CD4-positive, alpha-beta T cell treated with Interferon gamma for 1 hour (primary cell): ENCODE measurements at places on chromosomes 6 and 20.

- no peak for DNase-seq
Observed at GRCh38 chr20:19083136-19083621, 129.3 kb upstream of the SLC24A3 start.

DNA sequence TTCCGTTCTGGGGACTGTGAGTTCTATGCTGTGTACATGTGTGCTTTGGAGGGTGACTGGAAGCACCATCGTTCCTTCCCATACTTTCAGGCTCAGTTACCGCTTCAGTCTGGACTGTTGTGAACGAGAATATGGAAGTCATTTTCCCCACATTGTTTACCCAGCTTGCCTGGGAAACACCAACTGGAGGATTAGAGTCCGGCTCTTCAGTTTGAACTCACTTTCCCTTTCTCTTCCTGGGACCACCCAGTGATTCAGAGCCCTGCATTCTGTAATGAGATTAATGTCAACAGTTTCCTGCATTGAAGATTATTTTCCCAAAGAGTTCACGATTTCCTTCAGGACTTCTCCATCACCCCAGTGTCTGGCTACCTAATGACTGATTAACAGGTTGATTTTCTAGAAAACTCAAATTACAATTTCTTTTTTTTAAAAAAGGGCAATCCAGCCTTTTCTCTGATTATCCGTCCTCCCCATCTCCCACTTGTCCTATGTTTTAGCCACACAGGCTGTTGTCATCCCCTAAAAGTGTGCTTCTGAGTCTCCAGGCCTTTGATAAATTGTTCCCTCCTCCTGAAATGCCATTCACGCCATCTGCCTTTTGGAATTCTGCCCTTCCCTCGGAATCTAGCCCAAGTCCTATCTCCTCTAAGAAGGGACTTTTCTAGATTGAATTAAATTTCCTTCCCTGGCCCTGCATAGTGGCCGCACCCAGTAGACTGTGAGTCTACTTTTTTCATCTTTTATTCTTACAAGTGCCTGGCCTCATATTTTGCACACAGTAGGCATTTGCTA, 3.3 kb upstream of the TAGAP start:
- DNase-seq, result no peak

DNA sequence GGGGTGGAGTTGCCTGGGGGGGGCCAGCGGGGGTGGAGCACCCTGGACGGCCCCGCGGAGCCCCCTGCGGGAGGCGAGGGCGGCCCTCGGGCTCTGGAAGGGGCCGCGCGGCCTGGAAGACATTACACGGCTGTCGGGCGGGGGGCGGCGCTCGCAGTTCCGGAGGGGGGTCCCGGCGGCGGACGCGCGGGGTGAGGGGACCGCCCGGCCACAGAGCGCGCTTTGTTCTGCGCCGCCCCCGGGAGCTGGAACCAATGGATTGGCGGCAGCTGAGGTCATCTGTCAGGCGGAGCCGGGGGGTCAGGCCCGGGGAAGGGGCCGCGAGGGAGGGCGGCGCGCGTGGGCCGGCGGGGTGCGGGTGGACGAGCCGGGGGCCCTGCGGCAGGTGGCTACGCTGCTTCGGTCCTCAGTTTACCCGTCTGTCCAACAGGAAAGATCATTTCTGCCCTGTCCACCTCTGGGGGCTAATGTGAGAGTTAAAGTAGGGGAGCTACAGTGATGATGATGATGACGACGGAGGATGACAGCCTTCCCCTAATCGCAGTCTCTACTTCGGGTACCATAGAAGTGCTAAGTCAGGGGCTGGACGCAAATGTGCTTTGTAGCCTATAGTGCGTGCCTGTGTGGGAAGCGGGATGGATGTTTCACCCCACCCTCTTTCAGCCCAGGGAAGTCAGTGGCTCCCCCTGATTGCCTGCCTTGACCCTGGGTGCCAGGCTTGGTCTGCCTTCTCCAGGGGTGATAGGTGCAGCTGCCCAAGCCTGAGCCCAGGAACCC, 10.4 kb downstream of the SRXN1 start:
- no peak for DNase-seq

- no peak for DNase-seq
Observed at GRCh38 chr6:128351255-128351514, 169.2 kb downstream of the PTPRK start.

GRCh38 chr6:96853083-96853482, 15.8 kb upstream of the GPR63 start:
- DNase-seq, result no peak

DNA sequence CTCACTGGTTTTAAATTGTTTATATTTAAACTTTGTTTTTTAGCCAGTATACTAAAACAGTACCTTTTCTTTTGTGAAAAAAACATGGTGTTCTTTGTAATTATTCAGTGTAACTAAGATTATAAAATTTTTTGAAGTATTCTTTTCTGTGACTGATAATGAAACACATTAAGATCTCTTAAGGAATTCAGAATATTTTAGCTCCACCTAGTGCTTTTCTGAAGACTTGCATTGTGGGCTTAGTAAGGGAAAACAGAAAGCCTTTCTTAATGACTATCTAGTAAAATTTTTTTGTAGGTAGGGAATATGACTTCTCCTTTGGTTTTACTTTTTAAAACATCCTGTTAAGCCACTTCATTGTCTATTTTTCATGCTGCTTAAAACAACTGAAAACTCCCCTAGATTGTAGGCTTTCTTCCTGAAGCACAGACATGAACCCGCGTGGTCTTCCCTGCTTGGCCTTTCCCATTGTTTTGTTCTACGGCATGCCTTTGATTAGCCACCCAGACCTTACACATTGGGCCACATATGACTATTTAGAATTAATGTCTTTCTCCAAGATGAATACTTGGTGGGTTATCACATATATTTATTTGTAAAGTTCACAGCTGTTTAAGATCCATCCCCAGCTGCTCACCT, 72.1 kb downstream of the AFDN start:
- no peak for DNase-seq

GRCh38 chr6:129140526-129140925, 257.6 kb downstream of the LAMA2 start:
- DNase-seq, result no peak

DNA sequence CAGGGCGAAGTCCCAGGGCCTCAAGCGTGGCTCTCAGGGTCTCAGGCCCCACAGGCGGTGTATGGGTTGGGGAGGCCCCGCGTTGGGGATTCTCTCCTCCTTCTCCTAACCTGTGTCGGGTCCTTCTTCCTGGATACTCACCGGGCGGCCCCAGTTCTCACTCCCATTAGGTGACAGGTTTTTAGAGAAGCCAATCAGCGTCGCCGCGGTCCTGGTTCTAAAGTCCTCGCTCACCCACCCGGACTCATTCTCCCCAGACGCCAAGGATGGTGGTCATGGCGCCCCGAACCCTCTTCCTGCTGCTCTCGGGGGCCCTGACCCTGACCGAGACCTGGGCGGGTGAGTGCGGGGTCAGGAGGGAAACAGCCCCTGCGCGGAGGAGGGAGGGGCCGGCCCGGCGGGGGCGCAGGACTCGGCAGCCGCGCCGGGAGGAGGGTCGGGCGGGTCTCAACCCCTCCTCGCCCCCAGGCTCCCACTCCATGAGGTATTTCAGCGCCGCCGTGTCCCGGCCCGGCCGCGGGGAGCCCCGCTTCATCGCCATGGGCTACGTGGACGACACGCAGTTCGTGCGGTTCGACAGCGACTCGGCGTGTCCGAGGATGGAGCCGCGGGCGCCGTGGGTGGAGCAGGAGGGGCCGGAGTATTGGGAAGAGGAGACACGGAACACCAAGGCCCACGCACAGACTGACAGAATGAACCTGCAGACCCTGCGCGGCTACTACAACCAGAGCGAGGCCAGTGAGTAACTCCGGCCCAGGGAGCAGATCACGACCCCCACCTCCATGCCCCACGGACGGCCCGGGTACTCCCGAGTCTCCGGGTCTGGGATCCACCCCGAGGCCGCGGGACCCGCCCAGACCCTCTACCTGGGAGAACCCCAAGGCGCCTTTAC, at the start of gene HLA-G:
HLA-G (plus strand) TSS at position 247 of the 892 bp plus-strand sequence; CDS start at position 267, 20 bp downstream.
- no peak for DNase-seq

GRCh38 chr20:44208165-44208564, 2.4 kb downstream of the OSER1 start:
- DNase-seq, result no peak

- DNase-seq, result no peak
Observed at GRCh38 chr6:125491860-125492618, 190.3 kb upstream of the HDDC2 start.

DNA sequence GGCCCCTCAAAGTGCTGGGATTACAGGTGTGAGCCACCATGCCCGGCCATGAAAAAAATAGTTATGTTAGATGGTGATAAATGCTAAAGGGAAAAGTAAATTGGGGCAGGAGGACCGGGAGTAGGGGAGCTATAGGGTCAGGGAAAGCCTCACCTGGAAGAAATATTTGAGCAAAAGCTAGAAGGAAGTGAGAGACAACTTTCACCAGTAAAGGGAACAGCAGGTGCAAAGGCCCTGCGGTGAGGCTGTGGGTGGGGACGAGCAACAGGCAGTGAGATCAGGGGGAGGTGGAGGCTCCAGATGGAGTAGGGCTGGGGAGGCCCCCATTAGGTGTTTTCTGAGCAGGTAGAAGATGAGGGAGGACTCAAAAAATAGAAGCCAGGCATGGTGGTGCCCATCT, 16.0 kb downstream of the BCAS4 start:
- DNase-seq, result no peak

DNA sequence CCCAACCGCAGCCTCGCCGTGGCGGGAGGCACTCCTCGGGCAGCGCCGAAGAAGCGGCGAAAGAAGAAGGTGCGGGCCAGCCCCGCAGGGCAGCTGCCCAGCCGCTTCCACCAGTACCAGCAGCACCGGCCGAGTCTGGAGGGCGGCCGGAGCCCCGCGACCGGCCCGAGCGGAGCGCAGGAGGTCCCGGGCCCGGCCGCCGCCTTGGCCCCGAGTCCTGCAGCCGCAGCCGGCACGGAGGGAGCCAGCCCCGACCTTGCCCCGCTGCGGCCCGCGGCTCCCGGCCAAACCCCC, 525 bp downstream of the PNRC1 start:
- no peak for DNase-seq

- no peak for DNase-seq
Observed at GRCh38 chr6:8027965-8028651, 36.1 kb downstream of the BLOC1S5 start.

GRCh38 chr6:113148566-113148965, 708.6 kb upstream of the MARCKS start:
- DNase-seq, result no peak

- DNase-seq, result no peak
Observed at GRCh38 chr6:117317261-117317660, 51.9 kb downstream of the VGLL2 start.

GRCh38 chr6:5522147-5522546, 260.8 kb downstream of the FARS2 start:
- DNase-seq, result no peak

- DNase-seq, result no peak
Observed at GRCh38 chr6:137188855-137189254, 15.4 kb upstream of the IL22RA2 start.

DNA sequence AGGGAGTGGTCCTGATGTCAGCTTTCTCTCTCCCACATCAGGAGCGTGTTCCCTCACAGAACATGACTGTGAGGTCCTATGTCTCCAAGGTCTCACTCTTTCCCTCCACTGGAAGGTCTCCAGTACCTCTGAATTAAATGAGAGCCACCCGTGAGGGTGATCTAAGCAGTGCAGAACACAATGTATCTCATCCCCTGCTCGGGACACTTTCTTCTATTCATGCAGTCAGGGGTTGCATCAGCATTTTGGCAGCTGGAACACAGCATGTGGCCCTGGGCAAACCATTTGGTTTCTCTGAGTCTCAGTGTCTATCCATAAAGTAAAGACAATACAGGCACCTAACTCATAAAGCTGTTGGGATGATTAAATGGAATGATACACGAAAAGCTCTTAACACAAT, 34.2 kb downstream of the MAFB start:
- DNase-seq, result no peak

- DNase-seq, result no peak
Observed at GRCh38 chr6:150492507-150492906, 107.2 kb upstream of the PLEKHG1 start.

GRCh38 chr6:142537612-142538478, 236.0 kb downstream of the ADGRG6 start:
- no peak for DNase-seq

- no peak for DNase-seq
Observed at GRCh38 chr20:50238081-50238800, 47.6 kb downstream of the CEBPB start.

DNA sequence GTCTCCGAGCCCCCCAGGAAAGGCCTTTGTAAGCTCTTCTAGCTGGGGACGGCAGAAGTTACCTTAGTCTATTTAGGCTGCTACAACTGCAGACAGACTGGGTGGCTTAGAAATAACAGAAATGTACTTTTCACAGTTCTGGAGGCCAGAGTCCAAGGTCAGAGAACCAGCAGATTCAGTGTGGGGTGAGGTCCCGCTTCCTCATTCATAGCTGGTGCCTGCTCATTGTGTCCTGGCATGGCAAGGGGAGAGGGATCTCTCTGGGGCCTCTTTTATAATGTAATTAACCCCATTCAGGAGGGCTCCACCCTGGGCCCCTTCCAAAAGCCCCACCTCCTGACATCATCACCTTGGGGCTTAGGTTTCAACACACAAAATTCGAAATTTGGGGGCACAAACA, 315.1 kb downstream of the CDH4 start:
- no peak for DNase-seq

- DNase-seq, result no peak
Observed at GRCh38 chr6:55998576-55998975, 123.2 kb upstream of the BMP5 start.

GRCh38 chr6:138971601-138972000, 16.5 kb downstream of the REPS1 start:
- no peak for DNase-seq

GRCh38 chr20:57004416-57004815, 262.0 kb downstream of the BMP7 start:
- DNase-seq, result no peak

DNA sequence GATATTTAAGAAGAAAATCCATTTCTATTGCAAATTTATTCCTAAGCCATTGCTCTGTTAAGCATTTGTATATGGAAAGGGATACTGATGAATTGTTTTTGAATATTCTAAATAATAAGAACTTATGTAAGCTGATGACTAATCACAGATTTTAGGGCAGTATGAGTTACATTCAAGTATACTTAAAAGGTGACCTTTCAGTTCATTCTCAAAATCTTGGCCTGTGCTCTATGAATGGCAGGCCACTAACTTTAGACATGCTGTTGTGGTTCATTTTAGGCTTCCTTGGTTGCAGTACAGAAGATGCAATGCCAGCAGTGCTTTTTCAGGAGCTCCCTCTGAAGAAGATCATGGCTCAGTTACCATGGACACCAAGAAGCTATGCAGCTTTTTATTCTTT, 380.4 kb downstream of the CENPW start:
- no peak for DNase-seq

DNA sequence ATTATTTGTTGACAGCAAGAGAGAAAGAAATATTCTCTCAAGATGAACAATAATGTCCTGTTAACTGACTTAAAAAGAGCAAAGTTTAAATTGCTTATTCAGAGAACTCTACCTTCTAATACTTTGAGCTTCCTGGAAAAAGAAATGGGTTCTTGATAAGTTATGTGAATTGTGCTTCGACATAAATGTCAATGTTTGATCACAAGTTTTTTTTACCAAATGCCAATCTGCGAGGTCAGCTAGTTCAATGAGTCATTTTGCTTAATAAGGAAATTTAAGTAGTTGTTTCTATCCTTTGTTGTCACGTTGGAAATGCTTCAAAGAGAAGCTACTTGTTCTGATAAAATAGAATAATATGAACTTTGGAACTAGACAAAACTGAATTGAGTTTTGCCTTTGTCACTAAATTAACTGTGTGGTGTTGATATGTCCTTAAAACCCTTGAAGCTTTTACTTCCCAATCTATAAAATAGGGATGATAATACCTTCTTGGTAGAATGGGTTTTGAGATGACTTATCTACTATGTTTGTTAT, 642.1 kb upstream of the FLRT3 start:
- DNase-seq, result no peak

GRCh38 chr6:131894493-131895424, 56.4 kb downstream of the CCN2 start:
- no peak for DNase-seq
